ENCODE measurements at places on chromosomes 5 and 9. TPM values are rescaled to one million over a fixed set of nuclear protein-coding genes. Genes with fewer than 3 reads are reported as not detected.

- H3K36me3 ChIP-seq = no peaks in the 10 kb centered on the region
- H3K4me1 ChIP-seq = no peaks in the 10 kb centered on the region
- no peaks in the 10 kb centered on the region for H3K27me3 ChIP-seq
- DNase-seq = no peak
- H3K27ac ChIP-seq = no peak overlapping the region
Measured at GRCh38 chr5:16025681-16026080, 153.9 kb downstream of the MARCHF11 start.

DNA sequence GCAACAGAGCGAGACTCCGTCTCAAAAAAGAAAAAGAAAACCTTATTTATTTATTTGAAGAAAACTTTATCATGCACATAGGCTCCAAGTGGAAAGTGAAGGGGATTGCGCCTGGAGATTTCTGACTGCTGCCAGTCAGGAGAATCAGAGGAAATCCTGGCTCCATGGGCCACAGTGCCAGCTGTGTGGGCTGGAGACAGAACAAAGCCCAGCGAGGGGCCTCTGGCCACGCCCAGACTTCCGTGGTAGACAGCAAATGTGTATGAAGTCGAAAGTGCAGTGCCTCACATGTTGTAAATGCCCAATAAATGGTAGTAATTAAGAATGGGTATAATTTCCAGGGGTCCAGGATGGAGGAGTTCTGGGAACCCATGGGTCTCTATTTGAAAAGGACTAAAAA is 75.8 kb upstream of the WWC1 start:
- no peak for DNase-seq
- H3K27ac ChIP-seq = no peak overlapping the region
- no peaks in the 10 kb centered on the region for H3K27me3 ChIP-seq
- H3K4me1 ChIP-seq = no peaks in the 10 kb centered on the region

- no peak overlapping the region for H3K27ac ChIP-seq
- DNase-seq = no peak
- H3K4me1 ChIP-seq = no peaks in the 10 kb centered on the region
- no peaks in the 10 kb centered on the region for H3K27me3 ChIP-seq
Measured at GRCh38 chr9:91727316-91727861, 222.6 kb downstream of the ROR2 start.

DNA sequence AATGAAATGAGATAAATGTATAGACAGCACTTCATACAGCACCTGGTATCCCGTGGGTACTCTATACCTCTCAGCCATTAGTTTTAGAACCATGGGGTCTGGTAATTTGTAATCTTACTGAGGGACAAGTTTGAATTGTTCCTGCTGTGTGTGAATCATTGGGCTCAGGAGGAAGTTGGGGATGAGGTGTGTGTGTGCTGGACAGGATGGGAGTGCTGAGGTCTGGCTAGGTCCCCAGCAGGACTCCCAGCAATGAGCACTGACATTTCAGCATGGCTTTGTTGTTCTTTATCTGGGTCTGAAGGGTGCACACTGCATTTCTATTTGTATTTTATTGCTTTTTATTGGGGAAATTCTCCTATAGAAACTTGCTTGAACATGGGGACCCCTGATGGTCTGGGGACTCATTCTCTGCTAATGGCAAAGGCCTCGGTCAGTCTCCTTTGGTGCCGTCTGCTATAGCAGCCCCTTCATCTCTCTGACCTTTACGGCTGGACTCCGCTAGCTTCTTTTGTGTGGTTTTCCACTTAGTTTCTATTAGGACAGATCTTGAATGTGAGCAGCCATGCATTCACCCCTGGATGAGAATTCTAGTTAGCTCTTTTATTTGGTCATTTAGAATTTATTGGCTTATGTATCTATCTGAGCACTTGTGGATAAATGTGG is 98.1 kb downstream of the SREK1 start:
- no peaks in the 10 kb centered on the region for H3K4me1 ChIP-seq
- H3K36me3 ChIP-seq = no peaks in the 10 kb centered on the region
- H3K4me3 ChIP-seq = no peak overlapping the region
- no peaks in the 10 kb centered on the region for H3K27me3 ChIP-seq
- DNase-seq = no peak

- no peaks in the 10 kb centered on the region for H3K4me1 ChIP-seq
- DNase-seq = no peak
- no peaks in the 10 kb centered on the region for H3K27me3 ChIP-seq
- H3K27ac ChIP-seq = no peak overlapping the region
Measured at GRCh38 chr9:98331536-98332259, 76.2 kb upstream of the TBC1D2 start.

GRCh38 chr9:107190061-107190935 is 92.8 kb upstream of the RAD23B start:
- DNase-seq = no peak
- no peaks in the 10 kb centered on the region for H3K27me3 ChIP-seq
- no peaks in the 10 kb centered on the region for H3K4me1 ChIP-seq
- H3K36me3 ChIP-seq = no peaks in the 10 kb centered on the region

- H3K4me1 ChIP-seq = no peaks in the 10 kb centered on the region
- H3K27ac ChIP-seq = no peak overlapping the region
- no peaks in the 10 kb centered on the region for H3K36me3 ChIP-seq
- DNase-seq = no peak
- no peaks in the 10 kb centered on the region for H3K27me3 ChIP-seq
- no peak overlapping the region for H3K4me3 ChIP-seq
Measured at GRCh38 chr9:7844242-7844641, 44.7 kb upstream of the DMAC1 start.

DNA sequence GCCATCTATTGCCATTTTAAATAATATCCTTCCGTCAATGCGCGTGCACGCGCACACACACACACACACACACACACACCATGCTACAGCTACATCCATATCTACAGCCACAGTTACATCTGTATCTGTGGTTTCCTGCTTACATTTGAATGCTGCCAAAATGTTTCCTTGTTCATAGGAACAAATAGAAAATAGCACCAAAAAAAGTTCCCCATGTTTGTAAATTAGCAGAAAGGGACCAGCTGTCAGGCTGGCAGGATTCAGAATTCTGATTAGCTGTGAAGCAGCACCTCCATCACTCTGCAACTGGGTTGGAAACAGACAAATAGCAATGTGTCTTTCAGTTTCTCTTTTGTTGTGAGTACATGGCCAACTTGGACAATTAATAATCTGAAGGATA is 601.5 kb downstream of the IRX1 start:
- no peak overlapping the region for H3K27ac ChIP-seq
- H3K4me1 ChIP-seq = no peaks in the 10 kb centered on the region
- DNase-seq = no peak
- H3K36me3 ChIP-seq = no peaks in the 10 kb centered on the region
- no peaks in the 10 kb centered on the region for H3K27me3 ChIP-seq
- no peak overlapping the region for H3K4me3 ChIP-seq

- no peak overlapping the region for H3K4me3 ChIP-seq
- H3K27ac ChIP-seq = no peak overlapping the region
- H3K27me3 ChIP-seq = no peaks in the 10 kb centered on the region
- DNase-seq = no peak
Measured at GRCh38 chr9:4594545-4594944, 67.5 kb upstream of the PLPP6 start.

DNA sequence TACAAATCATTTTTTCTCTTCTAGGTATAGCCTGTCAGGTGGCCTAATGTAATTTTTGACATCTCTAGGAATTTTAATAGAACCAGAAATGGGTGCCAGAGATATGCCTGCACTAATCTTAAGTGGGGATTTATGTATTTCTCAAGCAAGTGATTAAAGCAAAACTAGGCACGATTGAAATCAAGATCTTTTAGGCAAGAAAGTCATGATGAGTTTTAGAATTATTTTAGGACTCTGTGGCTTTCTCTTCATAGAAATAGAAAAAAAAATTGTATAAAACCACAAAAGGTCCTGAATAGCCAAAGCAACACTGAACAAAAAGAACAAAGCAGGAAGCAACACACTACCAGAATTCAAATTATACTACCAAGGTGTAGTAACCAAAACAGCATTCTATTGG is 952 bp upstream of the AMACR start:
- H3K36me3 ChIP-seq = no peaks in the 10 kb centered on the region
- peaks cover 14% of the 10 kb centered on the region for H3K4me1 ChIP-seq
- H3K27ac ChIP-seq = peak overlapping the region; percentile 95
- H3K4me3 ChIP-seq = peak overlapping the region; percentile 58
- no peaks in the 10 kb centered on the region for H3K27me3 ChIP-seq
- DNase-seq = no peak

DNA sequence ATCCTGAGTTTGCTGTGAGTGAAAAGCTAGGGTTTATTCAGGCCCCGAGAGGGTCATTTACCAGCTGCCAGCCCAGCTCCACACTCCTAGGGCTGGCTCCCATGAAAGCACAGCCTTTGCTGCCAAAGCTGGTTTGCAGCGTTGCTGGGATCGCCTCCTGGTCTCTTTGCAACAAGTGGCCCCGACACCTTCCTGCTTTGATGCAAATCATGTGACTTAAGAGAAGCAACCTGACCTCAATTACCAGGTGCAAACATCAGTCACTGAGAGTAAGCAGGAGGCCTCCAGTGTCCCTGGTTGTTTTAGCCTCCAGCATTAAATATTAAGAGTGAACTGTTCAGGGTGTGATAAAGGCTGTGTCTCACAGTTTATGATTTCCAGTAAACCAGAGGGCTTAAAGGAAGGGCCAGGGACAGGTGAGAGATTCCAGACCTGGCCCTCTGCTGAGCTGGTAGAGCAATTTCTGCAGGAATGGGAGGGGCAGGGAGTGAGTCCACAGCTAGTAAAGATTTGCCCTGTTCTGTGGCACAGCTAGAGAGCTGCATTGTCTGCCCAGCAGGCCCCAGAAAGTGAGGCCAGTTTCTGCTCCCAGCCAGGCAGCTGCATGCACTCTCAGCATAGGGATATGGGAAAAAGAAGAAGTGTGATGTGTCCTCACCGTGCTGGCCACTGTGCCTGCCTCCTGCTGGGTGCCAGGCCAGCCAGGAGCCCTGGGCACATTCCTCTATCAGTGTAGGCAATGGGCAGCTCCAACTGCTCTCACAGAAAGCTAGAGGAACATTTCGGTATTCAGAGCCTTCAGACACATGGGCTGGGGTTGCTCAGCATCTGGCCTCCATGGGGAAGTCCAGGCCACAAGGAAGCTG is 58.0 kb downstream of the SLC22A5 start:
- DNase-seq = peak; percentile 83
- H3K36me3 ChIP-seq = no peaks in the 10 kb centered on the region
- H3K27ac ChIP-seq = peak overlapping the region; percentile 81
- no peaks in the 10 kb centered on the region for H3K27me3 ChIP-seq

DNA sequence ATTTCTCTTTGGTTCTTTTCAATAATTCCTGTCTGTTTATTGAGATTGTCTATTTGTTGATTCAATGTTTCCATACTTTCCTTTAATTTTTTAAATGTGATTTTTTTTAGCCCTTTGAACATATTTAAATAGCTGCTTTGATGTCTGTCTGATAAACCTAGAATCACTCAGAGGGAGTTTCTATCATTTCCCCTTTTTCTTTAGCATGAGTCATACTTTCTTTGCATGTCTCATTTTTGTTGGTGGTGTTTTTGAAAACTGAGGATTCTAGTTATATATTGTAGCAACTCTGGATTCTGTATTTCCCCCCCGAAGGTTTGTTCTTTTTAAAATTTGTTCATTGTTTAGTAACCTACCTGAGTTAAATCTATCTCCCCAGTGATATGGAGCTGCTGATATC is 24.2 kb upstream of the ZNF618 start:
- H3K4me1 ChIP-seq = no peaks in the 10 kb centered on the region
- H3K27me3 ChIP-seq = no peaks in the 10 kb centered on the region
- DNase-seq = no peak
- H3K27ac ChIP-seq = no peak overlapping the region
- H3K4me3 ChIP-seq = no peak overlapping the region

GADD45G gene
- total RNA-seq = 84.6 TPM

FBXO4 gene
- 4.7 TPM for total RNA-seq

PPIC gene
- total RNA-seq = 10.3 TPM

IL9 gene
- total RNA-seq = not detected

THBS4 gene
- total RNA-seq = 27.2 TPM

CDC20B gene
- total RNA-seq = not detected

PCDHB10 gene
- total RNA-seq = 0.61 TPM

GPR150 gene
- total RNA-seq = 0.29 TPM

AOPEP gene
- 160 TPM for total RNA-seq

All from gastrocnemius medialis (tissue), 4 donors.